Astrocyte of the cerebellum (primary cell): ENCODE measurements at places on chromosomes 11 and 22.
A peak's percentile ranks its signal among the peaks of the same experiment; 100 is the strongest.

- DNase-seq, result no peak
Observed at GRCh38 chr22:19173047-19174035, 5.2 kb downstream of the SLC25A1 start.

DNA sequence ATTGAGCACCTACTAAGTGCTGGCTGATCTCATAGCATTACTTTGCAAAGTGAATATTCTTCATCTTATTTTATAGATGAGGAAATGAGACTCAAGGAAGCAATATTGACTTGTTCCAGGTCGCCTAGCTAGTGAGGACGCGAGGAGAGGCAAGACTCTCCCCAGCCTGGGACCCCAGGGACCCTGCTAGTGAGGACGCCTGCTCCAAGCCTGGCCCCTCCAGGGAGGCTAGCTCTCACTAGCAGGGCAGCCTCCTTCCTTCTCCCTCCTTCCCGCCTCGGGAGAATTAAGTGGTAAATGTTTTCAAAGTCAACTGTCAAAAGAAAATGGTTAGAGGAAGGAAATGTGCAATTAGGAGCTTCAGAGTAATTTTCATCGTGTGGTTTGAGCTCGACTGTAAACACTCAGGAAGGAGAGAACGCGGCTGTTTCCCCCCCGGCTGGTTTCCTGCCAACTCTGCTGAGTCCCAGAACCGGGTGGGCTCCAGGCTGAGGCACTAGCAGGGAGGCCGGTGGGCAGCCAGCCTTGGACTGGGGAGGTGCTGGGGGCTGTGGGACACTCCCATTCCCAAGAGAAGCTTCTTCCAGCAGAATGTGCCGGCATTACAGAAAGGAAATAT is 17.9 kb downstream of the MYEOV start:
- DNase-seq, result no peak

DNA sequence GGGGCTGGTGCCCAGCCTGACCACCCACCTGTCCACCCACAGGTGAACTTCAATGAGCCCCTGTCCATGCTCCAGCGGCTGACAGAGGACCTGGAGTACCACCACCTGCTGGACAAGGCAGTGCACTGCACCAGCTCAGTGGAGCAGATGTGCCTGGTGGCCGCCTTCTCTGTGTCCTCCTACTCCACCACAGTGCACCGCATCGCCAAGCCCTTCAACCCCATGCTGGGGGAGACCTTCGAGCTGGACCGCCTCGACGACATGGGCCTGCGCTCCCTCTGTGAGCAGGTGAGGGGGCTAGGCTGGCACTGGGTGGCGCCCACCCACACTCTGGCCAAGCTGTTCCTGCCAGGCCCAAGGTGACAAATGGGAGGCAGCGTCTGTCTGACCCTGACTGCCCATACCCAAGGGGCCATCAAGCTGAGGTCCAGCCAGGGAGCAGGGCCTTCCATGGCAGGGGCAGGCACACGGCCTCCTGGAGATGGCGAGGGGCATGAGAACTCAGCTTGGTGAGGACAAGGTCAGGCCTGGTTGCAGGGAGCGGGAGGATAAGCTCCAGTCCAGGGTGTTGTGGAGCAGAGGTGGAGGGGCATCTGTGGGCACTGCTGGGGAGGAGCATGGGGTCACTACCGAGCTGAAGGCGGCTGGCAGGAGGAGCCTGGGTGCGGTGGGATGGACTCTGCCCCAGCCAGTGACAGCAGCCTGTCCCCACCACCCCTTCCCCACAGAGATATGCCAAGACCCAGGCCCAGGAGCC is 77.7 kb downstream of the MORC2 start:
- DNase-seq, result peak; percentile 8

DNA sequence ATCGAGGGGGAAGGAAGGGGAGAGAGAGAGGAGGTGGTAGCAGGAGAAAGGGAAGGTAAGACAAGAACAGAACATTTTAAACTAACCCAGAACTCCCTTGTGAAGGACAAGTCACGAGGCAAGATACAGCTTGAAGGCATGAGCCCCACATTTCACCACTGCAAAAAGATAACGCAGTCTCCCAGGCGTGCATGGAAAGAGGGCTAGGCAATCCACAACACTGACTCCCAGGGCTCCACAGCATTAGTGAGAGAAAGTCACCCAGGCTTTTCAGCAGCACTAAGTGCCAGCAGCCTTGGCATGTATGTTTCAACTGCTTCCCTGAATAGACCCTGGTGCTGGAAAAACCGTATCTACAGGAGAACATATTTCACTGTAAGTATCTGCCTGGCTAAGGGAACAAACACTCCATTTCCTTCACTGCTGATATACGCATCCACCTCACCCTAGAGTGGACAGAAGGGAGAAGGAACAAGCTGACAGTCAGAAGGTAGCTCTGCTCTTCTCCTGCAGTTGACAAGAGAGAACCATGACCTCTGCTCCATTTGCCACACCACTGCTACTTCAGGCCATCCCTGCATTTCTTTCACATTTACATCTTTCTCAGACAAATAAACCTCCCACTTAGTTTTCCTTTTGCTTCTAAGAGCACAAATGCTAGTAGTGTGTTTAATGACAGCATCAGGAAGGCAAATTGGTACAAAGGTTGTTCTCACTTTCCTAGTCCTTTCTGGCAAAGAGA is 87.9 kb downstream of the AMBRA1 start:
- no peak for DNase-seq

- no peak for DNase-seq
Observed at GRCh38 chr11:122645847-122646246, 9.7 kb upstream of the UBASH3B start.
